ENCODE measurements at places on chromosomes 16 and 17. TPM values are rescaled to one million over a fixed set of nuclear protein-coding genes. Genes with fewer than 3 reads are reported as not detected.

C17orf100 gene
- 0.40 TPM for total RNA-seq

MYADML2 gene
- total RNA-seq = under 0.01 TPM

PITPNC1 gene
- 117 TPM for total RNA-seq

CRYM gene
- 0.26 TPM for total RNA-seq

DOC2B gene
- total RNA-seq = not detected

SMIM36 gene
- not detected for total RNA-seq

CPHXL2 gene
- not detected for total RNA-seq

MYH3 gene
- 1.5 TPM for total RNA-seq

SEZ6L2 gene
- total RNA-seq = 6.3 TPM

SHCBP1 gene
- total RNA-seq = 16.4 TPM

SMTNL2 gene
- not detected for total RNA-seq

TMEM235 gene
- total RNA-seq = not detected

CCL16 gene
- not detected for total RNA-seq
